ENCODE measurements at places on chromosomes 1 and 21.
A peak's percentile ranks its signal among the peaks of the same experiment; 100 is the strongest.

GRCh38 chr1:149848340-149849110, 50.8 kb upstream of the BOLA1 start:
- no peak for DNase-seq

GRCh38 chr1:29664711-29665110, 428.4 kb downstream of the PTPRU start:
- DNase-seq, result no peak

GRCh38 chr1:75265792-75266191, 131.6 kb downstream of the LHX8 start:
- DNase-seq, result no peak

DNA sequence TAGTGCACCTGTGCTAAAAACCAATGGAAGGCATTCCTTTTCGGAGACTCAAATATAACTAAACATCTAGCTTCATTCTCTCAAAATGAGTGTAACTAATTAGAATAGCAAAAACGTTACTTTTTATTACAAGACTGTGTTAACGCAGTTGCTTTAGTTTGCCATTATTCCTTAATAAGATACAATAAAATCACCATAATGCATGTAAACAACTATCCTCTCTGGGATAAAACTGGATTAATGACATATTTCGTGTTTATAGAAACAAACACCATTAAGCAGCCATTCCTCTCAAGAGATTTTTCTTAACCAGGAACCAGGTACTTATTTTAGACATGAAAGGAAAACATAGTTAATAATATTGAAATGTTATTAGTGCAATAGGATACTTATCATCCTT, 512.8 kb upstream of the B3GALT2 start:
- DNase-seq, result no peak

- no peak for DNase-seq
Measured at GRCh38 chr21:25453524-25453923, 153.8 kb downstream of the MRPL39 start.

DNA sequence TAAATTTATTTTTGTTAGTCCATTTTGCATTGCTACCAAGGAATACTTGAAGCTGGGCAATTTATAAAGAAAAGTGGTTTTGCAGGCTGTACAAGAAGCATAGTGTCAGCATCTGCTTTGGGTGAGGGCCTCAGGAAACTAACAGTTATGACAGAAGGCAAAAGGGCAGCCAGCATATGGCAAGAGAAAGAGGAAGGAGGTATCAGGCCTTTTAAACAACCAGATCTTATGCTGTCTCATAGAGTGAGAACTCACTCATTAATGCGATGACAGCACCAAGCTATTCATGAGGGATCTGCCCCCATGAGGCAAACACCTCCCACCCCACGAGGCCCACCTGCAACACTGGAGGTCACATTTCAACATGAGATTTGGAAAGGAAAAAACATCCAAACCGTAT, 898.4 kb downstream of the KCNT2 start:
- DNase-seq, result no peak

- no peak for DNase-seq
Measured at GRCh38 chr21:16585896-16586295, 856.1 kb downstream of the USP25 start.

- DNase-seq, result no peak
Measured at GRCh38 chr1:89755591-89755990, 65.2 kb upstream of the LRRC8D start.

GRCh38 chr1:8077120-8077573, 51.0 kb upstream of the ERRFI1 start:
- DNase-seq, result no peak

DNA sequence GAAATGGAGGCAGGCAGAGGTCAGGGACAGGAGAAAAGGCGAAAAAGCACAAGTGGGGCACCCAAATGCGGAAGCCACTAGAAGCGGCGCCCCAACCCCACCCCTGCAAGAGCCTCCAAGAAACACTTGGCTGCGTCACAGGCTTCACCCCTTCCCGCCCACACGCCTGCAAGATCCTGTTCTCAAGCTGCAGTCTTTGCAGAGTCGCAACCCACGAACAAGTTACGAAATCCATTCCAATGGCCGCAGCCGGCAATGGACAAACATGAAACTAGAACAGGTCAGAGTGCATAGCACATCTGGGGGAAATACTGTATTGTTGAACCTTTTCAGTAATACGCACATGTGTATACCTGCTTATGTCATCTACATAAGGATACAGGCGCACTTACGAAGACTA, 103.6 kb downstream of the PSMG1 start:
- DNase-seq, result peak; percentile 83

DNA sequence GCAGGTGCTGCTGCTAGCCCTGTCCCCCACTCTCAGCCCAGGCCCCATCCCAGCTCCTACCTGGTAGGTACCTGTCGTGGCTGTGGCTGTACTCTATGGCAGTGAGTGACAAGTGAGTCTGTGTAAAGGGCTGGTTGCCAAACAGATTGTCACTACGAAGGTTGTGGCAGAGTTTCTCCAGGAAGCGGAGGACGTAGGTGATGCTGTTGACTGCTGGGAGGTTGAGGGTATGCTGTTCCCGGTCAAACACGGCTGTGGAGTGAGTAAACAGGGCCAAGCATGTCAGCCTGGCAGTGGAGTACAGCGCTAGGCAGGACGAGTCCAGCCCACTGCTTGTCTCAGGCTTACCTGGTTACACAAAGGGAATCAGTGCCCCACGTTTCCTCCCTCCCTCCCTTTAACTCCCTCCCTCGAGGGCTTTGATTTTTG, 24.8 kb upstream of the SLFNL1 start:
- no peak for DNase-seq

DNA sequence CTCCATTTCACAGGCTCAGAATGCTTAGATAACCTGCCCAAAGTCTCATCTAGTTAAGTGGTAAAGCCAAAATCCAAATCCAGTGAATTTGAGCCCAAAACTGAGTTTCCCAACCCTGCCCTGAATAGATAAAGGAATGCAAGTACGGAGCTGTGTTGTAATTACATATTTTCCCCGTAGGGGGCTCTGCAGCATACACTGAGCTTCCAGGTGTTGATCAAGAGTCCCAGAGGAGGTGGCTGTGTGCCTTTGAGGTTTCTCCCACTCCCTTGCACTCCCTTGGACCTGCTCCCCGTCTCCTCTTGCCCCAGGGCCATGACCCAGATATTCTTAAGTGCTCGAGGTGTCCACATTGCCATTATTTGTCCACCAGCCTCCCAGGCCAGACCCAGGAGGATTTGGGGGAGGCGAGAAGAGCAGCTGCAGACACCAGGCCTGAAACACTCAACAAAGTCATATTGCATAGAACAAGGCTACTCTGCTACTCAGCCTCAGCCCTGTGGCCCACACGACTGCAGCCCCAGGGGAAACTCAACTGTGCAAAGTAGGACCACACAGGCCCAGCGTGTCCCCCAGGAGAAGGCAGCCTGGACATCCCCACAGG, 18.4 kb upstream of the LY9 start:
- DNase-seq, result peak; percentile 42

- DNase-seq, result no peak
Measured at GRCh38 chr1:185412385-185413087, 95.5 kb upstream of the IVNS1ABP start.

DNA sequence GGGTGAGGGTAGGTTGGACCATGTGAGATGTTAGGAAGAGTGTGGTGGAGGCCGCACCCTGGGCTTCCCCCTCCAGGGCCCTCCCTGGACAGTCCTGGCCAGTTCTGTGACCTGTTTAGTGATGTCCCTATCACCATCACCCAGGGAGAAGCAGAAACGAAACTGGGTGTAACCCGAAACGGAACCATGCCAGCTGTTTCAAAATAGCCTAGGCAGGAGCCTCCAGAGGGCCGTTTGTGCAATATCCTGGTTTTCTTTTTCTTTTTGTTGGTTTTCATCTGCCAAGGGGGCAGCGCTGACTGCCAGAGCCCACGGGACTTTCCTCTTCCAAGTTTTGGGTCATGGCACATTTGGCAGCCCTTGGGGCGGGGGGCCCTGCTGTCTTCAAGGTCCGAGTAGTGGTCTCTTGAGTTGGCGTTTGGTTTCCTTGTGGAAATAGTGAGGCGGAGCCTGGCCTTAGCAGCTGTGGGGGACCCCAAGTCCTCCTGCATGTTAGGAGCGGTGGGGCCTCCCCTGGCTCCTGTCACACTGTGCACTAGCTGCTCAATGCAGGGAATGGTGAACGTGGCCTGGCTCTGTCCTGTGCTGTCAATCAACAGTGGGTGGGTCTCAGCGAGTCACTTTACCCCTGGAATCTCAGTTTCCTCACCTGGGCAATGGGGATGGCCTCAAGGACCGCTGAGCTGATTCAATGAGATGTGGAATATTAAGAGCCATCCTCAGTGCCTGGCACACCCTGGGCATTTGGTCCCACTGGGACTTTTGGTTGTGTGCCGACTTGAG, 90.7 kb downstream of the ARHGEF10L start:
- peak; percentile 83 for DNase-seq

- no peak for DNase-seq
Measured at GRCh38 chr1:165949335-165950130, 122.1 kb downstream of the UCK2 start.

DNA sequence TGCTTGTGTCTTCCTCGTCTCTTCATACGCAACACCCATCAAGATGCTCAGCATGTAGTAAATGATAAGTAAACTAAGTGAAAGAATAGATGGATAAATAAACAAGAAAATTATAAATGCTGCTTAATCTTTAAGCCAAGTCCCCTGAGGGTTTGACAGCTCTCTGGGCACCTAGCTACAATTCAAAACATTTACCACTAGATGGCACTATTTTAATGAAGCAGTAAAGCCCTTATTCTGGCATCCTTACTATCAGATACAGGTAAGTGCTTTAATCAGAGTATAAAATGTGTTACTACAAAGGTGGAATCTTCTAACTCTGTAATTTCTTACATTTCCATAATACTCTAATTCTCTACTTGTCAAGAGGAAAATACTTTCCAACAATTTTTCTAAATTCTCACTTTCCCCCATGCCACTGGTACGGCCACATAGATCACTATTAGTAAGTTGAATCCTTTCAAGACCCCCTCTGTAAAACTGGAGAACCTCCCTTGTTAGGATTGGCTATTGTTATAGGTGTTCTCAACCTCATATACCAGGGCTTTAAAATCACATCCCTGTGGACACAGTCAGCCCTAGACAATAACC, 137.8 kb downstream of the BARHL2 start:
- DNase-seq, result no peak

DNA sequence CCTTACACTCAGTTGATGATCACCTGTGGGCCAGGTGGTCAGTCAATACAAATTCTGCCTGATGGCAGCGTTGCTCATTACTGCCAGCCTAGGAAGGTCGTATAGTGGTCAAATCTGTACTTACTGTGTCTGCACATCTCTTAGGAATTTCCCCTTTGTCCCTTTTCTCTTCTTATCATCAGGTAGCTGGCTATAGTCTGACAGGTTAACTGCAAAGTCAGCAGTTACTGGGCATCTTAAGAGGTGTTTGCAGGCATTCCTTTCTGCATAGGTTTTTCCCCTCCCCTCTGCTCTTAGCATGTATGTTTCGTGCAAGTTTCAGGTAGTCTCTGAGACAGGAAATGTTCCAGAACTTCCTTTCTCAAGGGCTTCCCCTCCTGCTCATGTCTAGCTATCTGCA, 298.7 kb downstream of the LRRIQ3 start:
- no peak for DNase-seq

DNA sequence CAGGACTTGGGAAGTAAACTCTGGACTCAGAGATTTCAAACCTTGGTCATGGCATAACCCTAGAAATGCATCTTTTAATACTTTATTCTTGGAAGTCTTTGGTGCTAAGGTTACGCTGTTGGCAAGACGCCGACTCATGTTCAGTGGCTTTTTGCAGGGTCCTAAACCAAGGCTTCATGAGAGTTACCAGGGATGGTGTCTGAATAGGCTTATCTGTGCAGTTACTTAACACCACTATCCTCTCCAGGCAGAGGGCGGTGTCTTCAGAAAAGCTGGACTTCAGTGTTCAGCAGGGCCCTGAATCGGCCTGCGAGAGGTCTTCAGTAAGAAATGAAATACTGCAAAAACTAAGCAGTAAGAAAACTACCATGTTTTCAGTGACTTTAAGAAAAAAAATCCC, 58.3 kb downstream of the SIM2 start:
- no peak for DNase-seq

DNA sequence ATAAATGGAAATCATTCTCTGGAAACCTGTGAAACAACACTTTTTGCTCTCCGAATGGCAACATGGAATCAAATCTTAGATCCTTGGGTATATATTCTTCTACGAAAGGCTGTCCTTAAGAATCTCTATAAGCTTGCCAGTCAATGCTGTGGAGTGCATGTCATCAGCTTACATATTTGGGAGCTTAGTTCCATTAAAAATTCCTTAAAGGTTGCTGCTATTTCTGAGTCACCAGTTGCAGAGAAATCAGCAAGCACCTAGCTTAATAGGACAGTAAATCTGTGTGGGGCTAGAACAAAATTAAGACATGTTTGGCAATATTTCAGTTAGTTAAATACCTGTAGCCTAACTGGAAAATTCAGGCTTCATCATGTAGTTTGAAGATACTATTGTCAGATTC, 45.7 kb downstream of the PTGFR start:
- no peak for DNase-seq

GRCh38 chr1:156532374-156532773, 31.8 kb upstream of the MEF2D start:
- no peak for DNase-seq

GRCh38 chr1:8144323-8144722, 118.2 kb upstream of the ERRFI1 start:
- DNase-seq, result no peak

DNA sequence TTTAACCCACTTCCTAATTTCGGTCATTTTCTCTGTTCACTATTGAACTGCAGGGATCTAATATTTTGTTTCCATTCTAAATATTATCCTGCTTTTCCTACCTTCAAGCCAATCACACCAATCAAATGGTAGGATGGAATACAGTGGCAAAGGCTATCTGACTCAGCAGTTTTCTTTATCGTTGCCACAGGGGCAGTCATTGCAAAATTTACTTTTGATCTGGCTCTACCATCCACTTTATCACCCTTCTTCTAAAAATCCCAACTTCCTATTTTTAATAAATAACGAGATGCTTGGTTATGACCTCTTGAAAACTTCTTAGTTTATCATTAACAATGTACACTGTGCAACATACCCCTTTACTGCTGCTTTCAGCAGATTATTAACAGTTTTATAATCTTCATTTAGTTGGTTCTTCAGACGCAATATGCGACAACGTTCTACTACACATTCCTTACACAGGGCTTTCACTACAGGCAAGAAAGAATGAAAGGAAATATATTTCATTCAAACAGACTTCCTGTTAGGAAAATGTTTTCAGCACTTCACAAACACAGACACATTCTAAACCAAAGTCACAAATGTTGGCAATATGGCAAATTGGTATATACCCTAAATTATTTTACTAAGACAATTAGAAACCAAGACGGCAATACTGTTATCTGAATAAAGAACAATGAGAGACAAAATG, 52.3 kb upstream of the RAP1GAP start:
- DNase-seq, result no peak

Measured in CD4-positive, alpha-beta T cell treated with Interleukin-15 for 1 hour (primary cell).